ENCODE measurements at places on chromosomes 3 and 15.

- DNase-seq: no peak
These were observed 13.5 kb downstream of the MCCC1 start for GRCh38 chr3:183085634-183086390.

GRCh38 chr3:126519506-126520455, 2.2 kb upstream of the UROC1 start:
- DNase-seq: no peak

DNA sequence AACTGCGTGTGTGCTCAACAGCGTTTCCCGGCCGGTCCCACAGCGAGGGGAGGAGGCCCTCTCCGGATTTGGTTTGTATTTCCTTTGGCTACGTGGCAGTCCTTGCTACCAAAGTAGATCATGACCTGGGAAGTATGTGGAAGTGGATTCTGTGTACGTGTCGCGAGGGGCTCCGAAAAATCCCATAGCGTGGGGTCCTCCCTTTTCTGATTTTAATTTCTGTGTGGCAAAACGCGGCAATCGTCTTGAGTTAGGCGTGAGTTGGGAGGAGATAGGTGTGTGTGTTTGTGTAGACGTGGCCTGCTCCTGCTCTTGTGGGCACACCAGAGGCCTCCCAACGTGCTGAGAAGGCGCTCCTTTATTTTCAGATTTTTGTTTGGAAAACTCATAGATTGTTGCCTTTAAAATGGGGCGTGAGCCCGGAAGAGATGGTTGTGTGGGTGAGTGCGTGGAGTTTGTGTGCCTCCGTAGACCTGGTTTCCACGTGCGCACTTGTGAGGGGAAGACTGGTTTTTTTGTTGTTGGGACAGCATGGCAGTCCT, 1.2 kb downstream of the TRIM71 start:
- no peak for DNase-seq

DNA sequence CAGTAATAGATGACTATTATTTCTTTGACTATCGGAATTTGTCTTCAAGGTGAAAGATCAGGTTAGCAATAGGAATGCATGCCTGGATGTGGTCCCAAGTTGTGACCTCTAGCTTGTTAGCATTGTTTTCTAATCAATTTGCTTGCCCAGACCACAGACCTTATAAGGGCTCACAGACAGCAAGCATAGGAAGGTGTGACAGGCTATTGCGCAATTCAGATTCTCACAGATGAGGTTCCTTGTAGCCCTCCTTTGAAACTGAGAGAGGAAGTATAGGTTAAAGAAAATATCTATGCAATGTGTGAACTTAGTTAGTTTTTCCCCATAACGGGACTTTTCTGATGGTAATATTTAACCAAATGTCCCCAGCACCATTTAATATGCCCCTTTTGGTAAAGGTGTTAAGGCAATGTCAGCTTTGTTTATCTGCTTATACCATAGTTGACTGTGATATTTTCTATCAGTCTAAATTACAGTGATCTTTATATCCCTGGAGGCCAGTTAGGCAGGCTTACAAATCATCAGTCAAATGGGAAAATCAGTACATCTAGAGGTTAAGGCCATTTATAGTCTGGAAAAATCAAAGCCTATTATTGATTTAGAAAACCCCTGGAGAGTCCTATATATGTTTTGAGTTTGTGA, 168.1 kb upstream of the MBNL1 start:
- DNase-seq: no peak

DNA sequence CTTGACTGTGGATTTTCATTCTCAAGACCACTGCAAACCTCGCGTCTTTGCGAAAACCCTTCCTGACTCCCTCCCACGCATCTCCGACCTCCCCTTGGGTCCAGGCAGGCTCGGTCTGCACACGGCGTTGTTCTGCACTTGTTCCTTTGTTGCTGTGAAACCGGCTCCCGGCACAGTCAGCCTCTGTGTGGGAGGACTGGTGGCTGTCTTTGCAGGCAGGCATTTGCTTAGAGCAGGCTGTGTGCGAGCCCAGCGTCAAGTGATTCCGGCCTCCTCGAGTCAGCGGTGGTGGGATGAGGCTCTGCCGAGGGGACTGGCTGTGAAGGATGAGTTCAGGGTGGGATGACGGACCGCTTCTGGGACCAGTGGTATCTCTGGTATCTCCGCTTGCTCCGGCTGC, 102.6 kb upstream of the ROPN1 start:
- no peak for DNase-seq
